ENCODE measurements at places on chromosomes 6 and 20.

- no peak for DNase-seq
Observed at GRCh38 chr20:611047-611842, 1.1 kb upstream of the TCF15 start.

GRCh38 chr20:40763646-40764295 lies 74.7 kb upstream of the MAFB start:
- DNase-seq = no peak

DNA sequence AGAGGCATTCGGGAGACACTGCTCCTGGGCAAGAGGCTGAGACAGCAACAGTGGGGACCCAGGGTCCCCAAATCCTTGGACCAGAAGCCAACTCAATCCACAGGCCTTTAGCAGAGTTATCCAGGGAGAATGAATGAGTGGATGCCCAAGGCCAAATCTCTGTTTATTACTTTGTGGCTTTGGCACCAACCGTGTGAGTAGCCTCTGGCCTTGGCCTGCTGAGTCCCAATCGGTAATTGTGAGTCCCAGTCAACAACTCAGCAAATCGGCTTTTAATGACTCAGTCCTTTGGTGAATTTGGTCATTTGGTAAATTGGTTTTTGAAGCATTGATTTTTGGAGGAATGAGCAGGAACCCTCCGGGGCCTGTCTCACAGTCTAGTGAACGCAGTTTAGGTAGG lies 29.1 kb upstream of the ECI2 start:
- no peak for DNase-seq

- DNase-seq = no peak
Observed at GRCh38 chr6:111990214-111990613, 63.7 kb upstream of the CCN6 start.

DNA sequence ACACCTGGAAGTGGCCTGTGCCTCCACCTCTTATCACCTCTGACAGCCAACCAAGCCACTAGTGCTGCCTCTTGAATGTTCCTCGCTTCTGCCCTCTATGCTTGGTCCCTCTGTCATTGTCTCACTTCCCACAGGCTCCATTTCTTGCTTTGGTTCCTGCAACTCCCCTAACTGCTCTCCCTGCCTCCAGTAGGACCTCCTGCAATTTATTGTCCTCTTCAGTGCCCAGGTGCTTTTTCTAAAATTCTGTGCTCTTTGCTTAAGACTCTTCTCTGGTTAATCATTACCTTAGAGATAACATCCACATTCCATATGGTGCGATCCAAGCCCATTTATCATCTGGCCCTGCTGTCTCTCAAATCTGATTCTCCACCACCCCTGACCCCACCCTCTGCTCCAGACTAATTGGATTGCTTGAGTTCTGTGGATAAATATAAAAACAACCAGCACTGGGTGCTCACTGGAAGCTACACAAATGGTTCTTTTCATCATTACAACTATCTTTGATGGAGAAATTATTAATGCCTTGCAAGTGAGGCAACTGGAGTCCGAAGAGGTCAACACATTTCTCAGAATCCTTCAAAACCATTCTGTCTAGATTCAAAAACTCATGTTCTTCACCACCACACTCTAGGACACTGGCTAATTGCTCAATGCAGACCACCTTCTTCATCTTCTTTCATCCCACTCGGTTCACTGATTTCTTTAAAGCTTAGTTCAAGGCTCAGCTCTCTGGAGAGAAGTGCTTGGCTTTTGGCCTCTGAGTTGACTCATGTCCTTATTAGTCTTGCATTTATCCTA lies 47.2 kb downstream of the FOXA2 start:
- DNase-seq = no peak

- DNase-seq = no peak
Observed at GRCh38 chr6:16681260-16681873, 79.9 kb downstream of the ATXN1 start.

DNA sequence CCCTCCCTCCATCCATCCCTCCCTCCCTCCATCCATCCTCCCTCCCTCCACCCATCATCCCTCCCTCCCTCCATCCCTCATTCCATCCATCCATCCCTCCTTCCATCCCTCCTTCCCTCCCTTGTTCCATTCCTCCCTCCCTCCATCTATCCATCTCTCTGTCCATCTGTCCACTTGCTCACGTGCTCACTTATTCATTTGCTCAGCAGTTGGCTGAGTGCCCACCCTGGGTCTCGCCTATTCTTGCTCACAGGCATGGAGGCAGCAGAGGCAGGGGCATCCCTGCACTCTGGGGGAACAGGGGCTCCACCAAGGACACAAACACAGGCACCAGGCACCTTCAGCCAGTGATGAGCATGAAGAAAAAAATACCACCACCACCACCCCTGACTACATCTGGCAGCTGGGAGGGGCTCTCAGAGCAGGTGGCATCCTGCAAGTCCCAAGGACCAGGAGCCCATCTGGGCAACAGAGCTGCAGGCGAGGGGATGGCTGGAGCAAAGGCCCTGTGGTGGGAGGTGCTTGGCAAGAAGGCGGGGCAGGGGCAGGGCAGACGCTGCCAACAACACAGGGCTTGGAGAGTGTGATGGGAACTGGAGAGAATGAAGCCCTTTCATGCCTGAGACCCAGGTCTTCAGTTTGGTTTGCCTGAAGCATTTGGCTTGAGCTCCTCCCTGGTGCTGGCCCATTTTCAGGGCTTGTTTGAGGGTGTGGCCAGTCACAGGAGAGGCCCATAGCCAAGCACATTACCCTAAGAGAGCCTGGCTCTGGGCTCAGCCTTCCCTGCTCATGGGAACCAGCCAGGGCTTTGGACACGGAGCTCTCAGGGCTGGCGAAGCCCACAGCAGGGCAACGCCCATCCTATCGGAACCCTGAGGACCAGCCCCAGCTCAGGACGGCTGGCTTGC lies 40.2 kb upstream of the MRGBP start:
- DNase-seq = no peak

GRCh38 chr20:35674921-35675320 lies 10.2 kb upstream of the CPNE1 start:
- no peak for DNase-seq

GRCh38 chr6:39812496-39812852 lies 20.3 kb downstream of the DAAM2 start:
- no peak for DNase-seq

DNA sequence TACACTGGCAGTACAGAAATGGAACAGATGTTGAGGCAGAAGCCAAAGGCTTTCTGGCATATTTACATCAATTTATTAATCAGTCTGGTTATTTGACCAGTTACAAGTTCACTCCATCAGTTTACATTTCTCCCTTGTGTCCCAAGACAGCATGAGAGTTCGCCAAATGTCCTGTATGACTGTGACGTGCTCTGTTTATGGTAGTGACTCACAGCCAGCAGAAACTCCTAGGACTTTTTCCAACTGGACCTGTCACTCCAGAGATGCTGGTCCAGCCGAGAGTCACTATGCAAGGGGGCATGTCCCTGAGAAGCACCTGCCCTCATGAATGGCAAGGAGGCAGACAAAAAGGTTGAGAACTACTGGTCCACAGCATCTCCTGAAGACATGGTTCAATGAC lies 160.0 kb downstream of the LRFN2 start:
- no peak for DNase-seq

GRCh38 chr20:54793291-54793992 lies 318.0 kb downstream of the DOK5 start:
- no peak for DNase-seq

DNA sequence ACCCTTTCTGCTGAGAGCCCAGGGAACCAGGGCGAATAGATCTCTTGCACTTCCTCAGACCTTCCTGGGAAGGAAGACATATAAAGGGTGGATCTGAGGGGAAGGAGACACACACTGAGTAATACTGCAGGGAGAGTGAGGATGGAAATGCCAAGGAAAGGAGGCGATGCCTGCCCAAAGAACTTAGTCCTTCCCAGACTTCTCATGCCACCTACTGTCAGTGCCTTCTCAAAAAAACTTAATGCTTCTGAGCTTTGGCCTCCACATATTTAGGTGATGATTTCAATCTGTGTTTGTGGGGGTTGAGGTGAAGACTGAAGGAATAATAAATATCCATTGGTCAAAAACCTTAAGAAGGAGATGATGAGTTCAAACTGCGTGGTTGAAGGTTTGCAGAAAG lies 9.7 kb downstream of the BTN3A1 start:
- no peak for DNase-seq

DNA sequence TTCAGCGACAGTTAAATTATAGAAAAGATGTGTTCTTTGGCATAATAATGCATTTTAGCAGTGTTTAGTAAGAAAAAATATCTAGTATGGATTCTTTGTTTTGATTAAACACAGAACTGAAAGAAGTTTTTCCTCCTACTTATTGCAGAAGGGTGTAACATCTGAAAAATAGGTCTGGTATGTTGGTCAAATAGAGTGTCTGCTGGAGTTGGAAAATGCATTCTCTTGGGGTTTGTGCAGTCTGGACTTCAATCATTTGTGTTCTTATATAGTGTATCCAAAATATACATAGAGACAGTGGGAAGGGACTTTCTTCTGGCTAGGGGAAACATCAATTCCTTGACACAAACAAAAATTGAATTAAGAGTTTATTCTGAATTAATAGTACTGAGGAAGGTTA lies 132.4 kb upstream of the MAN1A1 start:
- DNase-seq = no peak
